ENCODE measurements at places on chromosomes 2 and 18. TPM values are rescaled to one million over a fixed set of nuclear protein-coding genes. Genes with fewer than 3 reads are reported as not detected.

DNA sequence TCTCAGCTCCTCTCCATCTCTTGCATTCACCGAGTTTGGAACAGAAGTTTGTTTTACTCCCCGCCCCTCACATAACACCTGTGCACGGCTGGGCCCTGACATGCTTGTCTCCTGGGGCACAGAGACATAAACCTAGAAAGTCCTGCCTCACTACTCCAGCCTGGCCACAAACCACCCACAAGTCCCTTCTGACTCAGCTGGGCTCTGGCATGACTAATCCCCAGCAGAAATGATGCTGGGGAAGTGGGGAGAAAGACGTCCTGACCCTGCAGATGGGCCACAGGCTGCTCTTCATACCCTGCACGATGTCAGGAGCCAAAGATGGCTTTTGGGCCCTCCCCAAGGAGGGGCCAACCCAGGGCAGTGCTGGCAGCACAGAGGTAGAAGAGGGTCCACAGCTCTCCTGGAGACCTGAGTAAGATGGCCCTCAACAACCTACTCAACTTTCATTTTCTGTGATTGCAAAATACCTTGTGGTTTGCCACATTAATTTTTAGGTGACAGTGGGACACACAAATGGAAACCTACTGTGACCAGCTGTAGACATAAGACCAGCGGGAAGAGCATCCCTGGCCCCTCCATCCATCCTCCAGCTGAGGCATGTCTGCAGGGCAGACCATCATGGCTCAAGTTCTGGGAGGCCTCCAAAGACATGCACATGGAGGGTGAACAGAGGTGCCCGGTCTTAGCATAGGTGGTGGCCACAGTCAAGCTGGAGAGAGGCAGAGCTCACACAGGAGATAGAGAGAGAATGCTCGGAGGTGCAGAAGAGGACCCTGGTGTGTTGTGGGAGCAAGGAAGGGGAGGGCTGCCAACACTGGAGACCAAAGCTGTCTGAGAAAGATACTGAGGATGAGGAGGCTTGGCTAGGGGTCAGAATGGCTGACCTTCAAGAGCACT lies 40.0 kb downstream of the DNMT3A start:
- DNase-seq = no peak

DNA sequence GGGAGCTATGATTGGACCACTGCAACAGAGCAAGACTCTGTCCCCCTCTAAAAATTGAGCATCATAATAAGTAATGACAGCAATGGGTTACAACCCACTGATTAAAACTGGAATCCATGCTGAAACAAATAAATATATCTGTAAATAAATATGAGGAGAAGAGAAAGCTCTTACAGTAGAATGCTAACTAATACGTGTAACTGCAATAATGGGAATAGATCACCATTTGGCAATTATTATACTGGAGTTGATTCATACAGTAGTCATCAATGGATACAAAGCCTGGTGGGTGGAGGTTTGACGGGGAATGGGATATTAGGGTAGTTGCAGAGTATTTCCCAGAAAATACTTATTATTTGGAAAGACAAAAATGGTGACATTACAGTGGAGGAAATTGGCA lies 6.1 kb upstream of the INO80B start:
- DNase-seq = no peak

GRCh38 chr2:54952978-54953456 lies 97.2 kb downstream of the RTN4 start:
- DNase-seq = no peak

SOCS6 gene
- polyA plus RNA-seq = 32.5 TPM

- no peak for DNase-seq
Observed at GRCh38 chr2:173235947-173236803, 118.5 kb upstream of the CDCA7 start.

DNA sequence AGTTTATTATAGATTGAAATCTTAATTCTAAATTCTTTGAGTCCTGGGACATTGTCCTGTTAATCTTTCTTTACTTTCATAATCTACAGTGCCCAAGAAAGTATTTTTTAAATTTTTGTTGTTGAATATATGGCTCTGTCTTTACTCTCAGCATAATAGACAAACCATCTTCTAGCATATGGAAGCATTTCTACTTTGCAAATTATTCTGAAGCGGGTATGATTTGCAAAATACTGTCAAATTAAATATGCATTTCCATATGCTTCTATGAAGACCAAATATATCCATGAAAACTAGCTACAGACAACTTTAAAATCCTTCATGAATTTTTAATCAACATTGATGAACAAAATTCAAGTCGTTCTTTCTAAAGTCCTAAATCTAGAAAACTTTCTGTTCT lies 117.2 kb downstream of the KYNU start:
- no peak for DNase-seq

GRCh38 chr2:238281826-238282480 lies 6.5 kb downstream of the PER2 start:
- no peak for DNase-seq

DNA sequence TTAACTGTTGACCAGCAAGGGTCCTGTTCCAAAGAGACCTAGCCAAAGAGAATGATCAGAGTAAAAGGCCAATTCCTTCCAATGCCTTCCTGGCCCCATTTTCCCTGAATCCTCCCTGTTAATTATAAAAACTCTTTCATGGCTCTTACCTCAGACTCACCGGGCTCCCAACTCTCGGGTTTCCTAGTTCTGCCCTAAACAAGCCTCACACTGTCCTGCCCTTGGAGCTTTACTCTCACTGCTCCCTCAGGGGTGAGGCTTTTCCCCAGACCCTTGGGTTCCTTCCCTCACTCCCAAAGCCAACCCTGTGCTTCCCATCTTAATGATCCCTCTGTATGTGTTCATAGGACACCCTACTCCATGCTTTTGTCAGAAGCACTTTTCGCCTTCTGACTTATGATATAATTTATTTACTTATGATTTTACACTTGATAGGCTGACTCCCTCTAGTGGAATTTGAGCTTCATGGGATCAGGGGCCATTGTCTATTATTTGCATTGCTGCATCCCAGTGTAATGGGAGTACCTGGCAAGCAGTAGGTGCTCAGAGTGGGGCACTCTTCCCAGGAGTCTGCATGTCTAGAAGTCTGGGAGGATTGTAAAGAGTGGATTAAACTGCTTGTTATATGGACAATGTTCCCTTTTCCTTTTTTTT lies 29.9 kb upstream of the ZNG1B start:
- no peak for DNase-seq

VWC2L gene
- 0.07 TPM for polyA plus RNA-seq

DNA sequence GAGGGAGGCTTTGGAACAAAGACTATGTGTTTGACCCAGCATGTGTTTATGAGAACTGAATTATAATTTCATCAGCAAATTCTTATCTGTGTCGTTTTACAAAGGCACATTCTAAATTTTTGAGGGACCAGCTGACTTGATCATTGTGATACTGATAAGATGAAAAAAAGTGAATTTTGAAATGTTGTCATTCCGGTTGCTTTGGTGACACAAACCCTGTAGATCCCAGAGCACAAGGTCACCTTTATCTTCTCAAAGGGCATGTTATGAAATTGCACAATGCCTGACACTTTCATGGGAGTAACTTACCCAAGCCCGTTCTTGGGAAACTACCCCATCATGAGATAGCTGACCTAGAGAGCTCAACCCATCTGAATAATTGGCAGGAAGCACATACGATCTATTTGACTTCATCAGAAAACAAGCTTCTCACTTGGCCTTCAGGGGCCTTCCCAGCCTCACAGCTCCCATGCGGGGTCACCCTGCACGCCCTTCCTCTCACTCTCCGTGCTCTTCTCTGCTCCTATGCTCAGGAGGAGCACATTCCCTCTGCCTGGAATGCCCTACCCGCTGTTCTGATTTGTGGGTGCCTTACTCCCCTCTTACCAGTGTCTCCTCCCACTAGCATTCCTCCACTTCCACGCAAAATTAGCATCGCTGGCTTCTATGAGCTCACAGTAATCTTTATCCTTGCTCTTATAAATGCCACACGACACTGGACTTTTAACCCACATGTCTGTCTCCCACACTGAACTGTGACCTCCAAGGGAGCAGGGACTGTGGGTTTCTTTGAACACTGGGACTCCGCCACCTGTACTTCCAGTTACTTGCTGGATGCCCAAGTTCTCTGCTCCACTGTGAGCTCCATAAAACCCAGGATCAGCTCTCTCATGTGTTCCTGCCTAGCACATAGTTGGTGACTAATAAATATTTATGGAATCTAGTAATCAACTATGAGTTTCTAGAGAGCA lies 555.8 kb upstream of the ID2 start:
- no peak for DNase-seq

- no peak for DNase-seq
Observed at GRCh38 chr18:34627137-34627920, 82.8 kb upstream of the DTNA start.

AGXT gene
- polyA plus RNA-seq = 0.15 TPM

- no peak for DNase-seq
Observed at GRCh38 chr2:165777522-165778186, 16.4 kb downstream of the GALNT3 start.

- DNase-seq = no peak
Observed at GRCh38 chr2:120859128-120859527, 123.5 kb downstream of the GLI2 start.

- DNase-seq = no peak
Observed at GRCh38 chr2:211903961-211904360, 634.6 kb downstream of the ERBB4 start.

DNA sequence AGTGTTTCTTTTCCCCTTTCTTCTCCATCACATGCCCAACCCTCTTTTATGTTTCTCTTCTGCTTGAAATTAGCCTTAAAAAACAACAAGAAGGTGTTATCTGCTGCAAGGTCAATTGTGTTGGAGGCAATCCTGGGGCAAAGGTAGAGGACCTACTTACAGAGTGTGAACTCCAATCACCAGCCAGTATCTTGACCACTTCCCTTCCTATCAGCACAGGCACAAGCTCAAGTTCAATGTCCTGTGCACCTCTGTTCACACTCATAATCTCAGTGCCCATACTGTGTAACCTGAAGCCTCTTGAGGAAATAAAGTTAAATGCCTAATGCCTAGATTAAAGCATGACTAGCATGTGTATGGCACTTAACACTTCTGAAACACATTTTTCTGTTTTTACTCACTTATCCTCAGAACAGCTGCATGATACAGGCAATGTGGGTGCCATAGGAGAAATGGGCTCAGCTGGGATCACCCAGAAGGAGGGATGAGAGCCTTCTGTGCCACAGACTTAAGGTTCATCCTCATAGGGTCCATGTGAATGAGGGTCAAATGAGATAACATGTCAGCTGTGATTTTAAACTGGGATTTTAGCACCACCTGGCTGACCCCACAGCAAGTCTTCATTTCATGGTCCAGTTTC lies 701.5 kb downstream of the BCL11A start:
- no peak for DNase-seq

DNA sequence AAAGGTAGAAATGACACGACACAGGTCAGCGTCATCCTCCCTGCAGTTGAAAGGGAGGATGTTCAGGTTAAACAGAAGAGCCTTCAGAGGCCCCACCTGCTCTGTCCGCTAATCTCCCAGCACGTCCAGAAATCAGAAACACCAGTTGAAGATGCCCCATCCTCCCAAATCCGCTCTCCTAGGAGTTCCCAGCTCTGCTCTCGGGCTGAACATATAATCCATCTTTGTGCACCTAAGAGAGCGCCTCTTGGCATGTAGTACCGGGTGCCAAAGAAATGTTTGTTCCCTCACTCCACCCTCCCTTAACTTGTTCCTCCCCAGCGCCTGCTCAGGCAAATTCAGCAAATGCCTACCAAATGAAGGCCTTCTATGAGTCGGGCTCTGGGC lies 145.2 kb upstream of the SMAD2 start:
- no peak for DNase-seq

SRD5A2 gene
- 0.08 TPM for polyA plus RNA-seq

DNA sequence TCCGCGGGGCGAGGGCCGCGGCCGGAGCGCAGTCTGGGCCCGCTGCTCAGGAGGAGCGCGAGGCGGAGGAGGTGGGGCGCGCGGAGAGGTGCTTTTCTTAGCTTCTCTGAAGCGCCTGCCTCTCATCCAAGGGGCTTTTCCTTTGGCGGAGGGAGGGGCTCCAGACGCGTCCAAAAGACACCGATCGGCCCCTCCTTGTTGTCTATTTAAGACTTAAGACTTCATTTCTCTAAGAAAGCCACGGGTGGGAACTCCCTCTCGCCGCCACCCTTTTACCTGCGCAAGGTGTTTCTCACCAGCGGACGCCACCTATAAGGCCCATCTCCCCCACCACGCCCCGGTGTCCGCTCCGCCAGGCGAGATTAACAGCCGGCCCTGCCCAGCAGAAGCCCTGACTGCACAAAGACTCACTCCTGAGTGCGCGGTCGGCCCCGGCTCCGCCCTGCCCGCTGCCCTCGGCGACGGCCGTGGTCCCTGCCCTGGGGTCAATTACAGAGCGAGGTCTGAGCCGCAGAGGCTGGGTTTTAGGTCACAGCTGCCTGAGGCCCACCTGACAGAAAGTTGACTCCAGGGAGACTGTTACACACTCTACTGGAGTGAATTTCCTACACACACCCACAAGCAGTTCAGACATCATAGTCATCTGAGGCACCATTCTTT lies at the start of gene DSC2:
TSS of gene DSC2 (minus strand) at position 397 of the 660 bp plus-strand sequence. CDS start 450 bp downstream, outside the sequence.
- DNase-seq = peak; percentile 29

- DNase-seq = no peak
Observed at GRCh38 chr2:24448797-24449196, 42.3 kb upstream of the NCOA1 start.

- no peak for DNase-seq
Observed at GRCh38 chr2:207847807-207848544, 78.3 kb upstream of the FZD5 start.

- DNase-seq = no peak
Observed at GRCh38 chr2:53884883-53885282, 25.1 kb upstream of the GPR75 start.

IL36RN gene
- polyA plus RNA-seq = not detected

- DNase-seq = no peak
Observed at GRCh38 chr18:10228326-10228725, 226.1 kb upstream of the APCDD1 start.

LYPD6 gene
- 21.0 TPM for polyA plus RNA-seq

RASGRP3 gene
- 19.5 TPM for polyA plus RNA-seq

DNA sequence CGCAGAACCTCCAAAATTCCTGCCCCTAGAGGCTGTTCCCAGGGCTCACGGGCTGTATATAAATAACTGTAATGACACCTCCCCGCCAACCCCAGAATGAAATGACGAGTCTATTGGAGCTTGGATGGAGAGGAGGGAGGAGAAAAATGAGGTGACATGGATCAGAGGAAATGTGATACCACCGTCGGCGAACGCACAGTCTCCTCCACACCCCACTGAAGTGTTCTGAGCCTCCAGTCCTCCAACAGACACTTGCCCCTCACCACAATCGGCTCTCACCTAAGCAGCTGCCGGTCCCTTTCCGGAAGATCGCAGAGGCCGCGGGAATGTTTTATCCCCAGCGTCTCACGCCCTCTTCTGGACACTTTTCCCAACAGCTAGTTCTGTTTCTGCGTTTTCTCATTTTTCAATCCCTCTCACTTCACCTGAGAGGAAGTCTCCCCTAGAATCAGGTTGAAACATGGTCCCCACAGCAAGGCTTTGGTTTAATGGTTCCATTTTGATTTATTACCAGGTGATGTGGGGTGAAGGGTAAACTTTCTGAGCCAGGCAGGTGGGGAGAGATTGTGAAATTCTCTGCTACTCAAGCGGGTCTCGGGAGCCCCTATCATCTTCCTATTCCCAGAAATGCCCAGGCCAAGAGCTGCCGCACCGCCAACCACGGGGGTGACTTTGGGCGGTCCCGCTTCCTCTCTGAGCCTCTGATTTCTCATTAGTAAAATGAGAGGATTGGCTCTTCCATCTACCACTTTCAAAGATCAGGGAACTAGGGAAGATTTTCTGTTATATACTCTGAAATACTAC lies 9.1 kb upstream of the MYO5B start:
- DNase-seq = peak; percentile 34

- no peak for DNase-seq
Observed at GRCh38 chr2:219273937-219274336, 5.2 kb upstream of the DNAJB2 start.

DQX1 gene
- polyA plus RNA-seq = 0.08 TPM
